ENCODE measurements at places on chromosomes 11 and 22.

- no peak for DNase-seq
Measured at GRCh38 chr22:30830907-30831306, 136.2 kb downstream of the OSBP2 start.

- peak; percentile 86 for DNase-seq
Measured at GRCh38 chr11:129280027-129280811, 88.1 kb upstream of the ARHGAP32 start.

DNA sequence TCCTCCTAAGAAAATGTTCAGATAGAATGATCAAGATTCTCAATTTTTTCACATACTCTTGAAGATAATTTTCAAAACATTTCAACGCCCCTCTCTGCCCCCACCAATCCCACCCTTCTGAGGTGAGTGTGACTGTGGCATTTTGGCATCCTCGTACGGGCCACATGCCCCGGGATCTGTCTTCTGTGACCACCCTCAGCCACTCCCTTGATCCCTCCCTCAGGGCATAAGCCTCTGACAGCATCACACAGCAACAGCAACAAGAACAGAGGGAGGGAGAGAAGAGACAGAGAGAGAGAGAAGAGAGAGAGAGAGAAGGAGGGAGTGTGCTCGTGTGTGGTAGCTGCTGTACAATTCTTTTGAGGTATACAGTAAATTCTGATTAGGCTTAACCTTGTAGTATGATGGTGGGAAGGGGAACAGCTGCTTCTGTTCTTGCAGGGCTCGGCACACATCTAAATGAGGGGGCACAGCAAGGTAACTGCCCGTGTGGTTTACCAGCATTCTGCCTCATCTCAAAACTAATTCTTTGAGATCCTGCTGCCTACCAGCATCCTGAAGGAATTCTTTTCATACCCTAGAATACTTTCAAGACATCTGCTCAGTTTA, 21.4 kb downstream of the SCUBE2 start:
- DNase-seq, result no peak

DNA sequence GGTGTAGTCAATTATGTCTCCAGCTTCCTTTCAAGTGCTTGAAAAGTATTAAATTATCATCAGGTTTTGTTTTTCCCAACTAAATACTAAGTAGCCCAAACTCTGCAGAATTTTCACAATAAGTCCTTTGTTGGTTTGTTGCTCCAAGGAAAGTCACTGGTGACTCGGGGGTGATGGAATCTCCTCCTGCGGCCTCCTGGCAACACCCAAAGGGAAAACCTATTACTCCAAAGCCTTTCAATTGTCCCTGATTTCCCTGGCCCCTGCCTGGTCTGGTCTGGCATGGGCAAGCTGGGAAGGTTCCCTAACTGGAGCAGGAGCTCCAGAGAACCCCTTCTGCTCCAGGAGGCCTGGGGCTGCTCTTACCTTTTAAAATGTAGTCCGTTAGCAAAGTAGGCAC, 47.9 kb downstream of the FEZ1 start:
- no peak for DNase-seq

DNA sequence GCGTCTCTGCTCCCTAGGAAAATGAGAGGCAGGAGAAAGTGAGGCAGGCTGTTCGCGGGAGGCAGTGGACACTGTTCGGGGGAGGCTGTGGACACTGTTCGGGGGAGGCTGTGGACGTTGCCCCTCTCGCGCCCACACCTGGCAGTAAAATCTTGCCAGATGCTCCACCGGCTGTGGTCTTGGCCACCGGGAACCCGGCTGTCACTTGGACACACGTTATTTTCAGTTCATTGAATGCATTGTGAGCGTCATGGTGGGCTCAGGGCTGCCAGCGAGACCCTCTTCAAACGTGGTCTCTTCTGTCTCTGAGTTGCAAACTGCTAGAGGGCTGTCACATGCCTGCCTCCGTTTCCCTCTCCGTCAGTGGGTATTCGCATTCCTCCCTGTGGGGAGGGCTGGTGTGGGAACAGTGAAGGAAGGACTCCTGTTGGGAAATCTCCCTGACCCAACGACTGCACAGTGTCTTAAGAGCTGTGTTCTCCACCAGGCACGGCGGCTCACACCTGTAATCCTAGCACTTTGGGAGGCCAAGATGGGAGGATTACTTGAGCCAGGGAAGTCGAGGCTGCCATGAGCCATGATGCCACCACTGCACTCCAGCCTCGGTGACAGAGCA, 1.4 kb downstream of the PRR5 start:
- no peak for DNase-seq

DNA sequence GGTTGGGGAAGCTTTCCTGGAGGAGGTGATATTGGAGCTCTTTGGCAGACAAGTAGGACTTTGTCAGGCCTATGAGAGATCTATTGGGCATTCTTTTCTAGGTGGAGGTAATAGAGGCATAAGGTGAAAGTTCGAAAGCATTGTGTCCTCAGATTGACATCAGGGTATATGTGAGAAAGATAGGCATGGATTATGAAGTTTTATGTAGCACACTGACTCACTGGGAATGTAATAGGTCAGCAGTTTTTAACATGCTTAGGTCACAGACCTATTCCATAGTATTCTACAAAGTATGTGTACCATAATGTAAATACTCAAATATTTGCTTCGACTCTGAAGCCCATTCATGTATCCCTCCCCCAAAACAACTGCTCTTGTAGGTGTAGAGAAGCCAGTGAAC, 11.8 kb downstream of the HIKESHI start:
- no peak for DNase-seq

GRCh38 chr22:44737406-44738346, 14.7 kb upstream of the ARHGAP8 start:
- DNase-seq, result no peak

- no peak for DNase-seq
Measured at GRCh38 chr22:47189056-47189916, 426.8 kb downstream of the TBC1D22A start.

DNA sequence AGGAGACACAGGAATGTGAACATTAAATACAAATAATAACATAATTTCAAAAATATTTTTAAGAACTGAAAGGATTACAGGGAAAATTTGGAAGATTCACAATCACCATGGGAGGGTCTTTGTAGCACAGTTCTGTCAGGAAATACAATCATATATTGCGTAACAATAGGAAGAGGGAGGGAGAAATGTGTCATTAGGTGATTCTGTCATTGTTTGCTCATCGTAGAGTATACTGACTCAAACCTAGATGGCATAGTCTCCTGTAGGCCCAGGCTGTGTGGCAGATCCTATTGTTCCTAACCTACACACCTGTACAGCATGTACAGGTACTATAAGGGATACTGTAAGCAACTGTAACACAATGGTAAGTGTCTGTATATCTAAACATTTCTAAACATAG, 330.4 kb downstream of the BRD1 start:
- no peak for DNase-seq

DNA sequence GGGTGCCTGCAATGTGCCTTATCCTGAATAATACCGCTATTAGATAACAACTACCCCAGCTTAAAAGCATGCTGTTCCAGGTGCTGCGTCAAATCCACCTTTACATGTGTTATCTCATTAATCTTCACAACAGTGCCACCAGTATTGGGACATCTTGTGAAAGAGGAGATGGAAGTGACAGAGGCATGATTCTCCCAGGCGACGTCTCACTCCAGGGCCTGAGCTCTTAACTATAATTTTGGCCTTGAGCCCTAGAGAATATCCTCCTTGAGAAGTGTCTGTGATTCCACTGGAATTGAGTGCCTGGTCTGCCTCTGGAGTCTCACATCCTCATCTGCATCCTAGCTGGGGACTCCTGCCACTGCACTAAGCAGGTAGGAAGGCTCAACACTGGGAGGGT, 43.8 kb downstream of the RPL27A start:
- no peak for DNase-seq

DNA sequence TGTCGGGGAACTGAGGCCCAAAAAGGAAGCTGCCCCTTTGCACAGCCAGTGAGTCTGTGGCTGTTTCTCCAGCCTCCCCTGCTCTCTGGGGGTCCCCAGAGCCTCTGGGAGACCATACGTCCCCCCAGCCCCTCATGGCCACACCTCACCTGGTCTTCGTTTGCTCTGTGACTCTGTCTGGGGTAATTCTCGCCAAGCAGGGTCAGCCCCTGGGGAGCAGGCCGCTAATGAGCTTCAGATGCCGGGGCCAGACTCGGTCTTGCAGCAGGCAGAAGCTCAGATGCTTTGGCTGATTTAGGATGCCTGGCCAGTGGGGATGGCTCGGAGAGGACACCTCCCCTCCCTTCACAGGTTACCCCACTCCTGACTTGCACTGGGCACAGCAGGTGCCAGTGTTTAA, 24.1 kb upstream of the WNT11 start:
- peak; percentile 21 for DNase-seq

DNA sequence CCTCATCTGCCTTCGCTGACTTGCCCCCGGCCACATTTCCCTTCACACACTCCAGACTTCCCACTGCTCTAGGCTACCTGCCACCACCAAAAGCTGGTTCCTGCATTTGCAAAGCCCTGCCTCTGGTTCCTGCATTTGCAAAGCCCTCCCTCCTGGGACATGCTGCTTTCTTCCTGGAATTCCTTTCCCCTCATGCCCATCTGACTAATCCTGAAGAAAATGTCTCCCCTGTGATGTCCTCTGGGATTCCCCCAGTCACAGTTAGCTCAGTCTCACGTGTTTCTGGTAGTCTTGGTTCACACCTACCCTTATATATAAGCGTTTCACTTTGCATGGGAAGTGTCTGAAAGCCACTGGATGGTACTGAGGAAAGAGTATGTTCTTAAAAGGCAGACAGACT, 206.9 kb downstream of the DBX1 start:
- DNase-seq, result no peak

DNA sequence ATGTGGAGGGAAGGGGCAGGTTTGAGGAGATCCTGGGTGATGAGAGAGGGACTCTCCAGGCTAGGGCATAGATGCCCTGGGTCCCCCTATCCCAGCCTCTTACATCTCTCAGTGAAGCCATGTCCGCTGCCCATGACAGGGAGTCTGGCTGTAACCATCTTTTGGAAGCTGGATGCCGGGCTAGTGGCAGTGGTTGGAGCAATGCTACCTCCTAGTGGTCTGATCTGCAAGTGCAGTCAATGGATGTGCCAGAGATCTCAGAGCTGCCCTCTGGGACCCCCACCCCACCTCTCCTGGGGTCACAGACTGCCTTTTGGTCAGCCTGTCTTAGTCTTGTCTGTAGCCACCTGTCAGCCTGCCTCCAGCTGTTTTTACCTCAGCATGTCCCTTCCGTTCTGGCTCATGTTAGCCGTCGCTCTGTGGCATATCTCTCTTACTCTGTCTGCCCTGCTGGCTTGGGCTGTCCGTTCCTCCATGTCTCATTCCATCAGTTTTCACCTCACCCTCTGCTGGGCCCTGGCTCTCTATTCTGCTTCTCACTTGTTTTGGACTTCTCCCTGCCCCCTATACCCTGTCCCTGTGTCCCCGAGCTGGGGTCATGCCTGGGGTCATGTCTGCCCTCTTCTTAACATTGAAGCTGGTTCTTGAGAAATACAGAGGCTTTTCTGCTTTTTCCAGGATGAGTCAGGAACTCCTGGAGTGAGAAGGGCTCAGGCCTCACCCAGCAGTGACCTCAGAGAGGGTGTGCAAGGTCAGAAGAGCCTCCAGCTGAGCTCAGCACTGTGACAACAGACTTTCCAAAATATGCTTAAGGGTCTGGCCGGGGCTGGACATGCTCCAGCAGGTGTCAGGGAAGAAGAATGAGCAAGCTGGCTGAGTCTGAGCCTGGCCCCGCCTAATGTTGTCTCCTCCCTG, 52.0 kb upstream of the THY1 start:
- peak; percentile 79 for DNase-seq

GRCh38 chr11:69310934-69311766, 17.2 kb downstream of the MYEOV start:
- no peak for DNase-seq
